ENCODE measurements at places on chromosomes 7 and 10.

DNA sequence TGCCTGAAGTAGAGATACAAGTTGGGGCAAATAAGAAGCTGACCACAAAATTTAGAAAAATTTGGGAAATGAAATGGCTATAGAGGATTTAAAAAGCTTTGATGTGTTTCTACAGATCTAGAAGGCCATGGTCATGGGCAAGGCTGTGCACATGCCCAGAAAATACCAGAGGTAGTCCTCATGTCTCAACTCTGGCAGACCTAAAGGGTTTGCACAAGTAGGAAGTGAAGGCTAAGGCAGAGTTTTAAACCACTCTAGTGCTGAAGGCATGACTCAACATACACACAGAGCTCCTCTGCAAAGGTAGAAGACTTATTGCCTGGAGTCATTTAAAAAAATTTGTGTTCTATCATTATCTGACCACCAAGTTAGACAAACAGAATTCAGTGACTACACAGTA, 364.6 kb downstream of the CCSER2 start:
- no peak for DNase-seq

DNA sequence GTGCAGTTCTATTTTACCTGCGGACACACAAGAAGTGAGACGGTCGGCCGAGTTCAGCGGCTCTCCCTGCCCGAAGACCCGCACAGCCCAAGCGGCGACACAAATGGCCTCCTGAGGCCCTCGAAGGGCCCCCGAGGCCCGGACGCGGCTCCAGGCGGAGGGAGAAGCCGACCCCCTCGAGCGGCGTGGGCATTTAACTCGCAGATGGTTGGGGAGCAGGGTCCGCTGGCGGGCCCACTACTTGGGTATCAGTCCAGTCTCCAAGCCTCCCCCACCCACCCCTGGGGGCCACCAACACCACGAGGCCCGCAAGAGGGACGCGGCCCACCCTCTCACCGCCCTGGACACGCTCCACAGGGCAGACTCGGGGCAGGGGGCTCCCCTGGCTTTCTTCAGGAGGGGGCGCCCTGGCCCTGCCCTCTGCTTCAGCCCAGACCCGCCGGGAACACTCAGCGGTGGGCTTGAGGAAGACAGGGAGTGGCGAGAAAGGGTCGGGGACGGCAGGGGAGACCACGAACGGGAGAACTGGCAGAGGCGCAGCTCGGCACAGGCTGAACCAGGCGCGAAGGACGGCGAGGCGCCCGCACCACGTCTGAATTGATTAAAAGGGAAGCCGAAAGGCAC, 1.7 kb downstream of the IGF2BP3 start:
- DNase-seq: no peak

DNA sequence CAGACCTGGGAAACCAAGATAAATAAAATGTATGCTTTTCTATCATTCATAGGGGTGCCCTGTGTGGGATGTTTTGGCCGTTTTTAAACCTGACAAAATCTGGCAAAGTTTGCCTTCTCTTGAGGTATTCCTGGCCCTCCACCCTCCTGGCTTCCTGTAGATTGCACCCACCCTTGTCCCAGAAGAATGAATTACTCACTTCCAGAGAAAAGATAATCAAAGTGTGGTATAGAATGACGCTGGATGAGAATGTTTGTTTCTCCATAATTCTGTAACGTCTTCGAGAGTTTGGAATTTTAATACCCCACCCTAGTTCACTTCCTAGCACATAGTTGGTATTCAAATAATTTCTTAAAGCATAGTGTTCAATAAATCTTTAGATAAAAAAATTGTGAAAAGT, 519.7 kb upstream of the PFKP start:
- no peak for DNase-seq

DNA sequence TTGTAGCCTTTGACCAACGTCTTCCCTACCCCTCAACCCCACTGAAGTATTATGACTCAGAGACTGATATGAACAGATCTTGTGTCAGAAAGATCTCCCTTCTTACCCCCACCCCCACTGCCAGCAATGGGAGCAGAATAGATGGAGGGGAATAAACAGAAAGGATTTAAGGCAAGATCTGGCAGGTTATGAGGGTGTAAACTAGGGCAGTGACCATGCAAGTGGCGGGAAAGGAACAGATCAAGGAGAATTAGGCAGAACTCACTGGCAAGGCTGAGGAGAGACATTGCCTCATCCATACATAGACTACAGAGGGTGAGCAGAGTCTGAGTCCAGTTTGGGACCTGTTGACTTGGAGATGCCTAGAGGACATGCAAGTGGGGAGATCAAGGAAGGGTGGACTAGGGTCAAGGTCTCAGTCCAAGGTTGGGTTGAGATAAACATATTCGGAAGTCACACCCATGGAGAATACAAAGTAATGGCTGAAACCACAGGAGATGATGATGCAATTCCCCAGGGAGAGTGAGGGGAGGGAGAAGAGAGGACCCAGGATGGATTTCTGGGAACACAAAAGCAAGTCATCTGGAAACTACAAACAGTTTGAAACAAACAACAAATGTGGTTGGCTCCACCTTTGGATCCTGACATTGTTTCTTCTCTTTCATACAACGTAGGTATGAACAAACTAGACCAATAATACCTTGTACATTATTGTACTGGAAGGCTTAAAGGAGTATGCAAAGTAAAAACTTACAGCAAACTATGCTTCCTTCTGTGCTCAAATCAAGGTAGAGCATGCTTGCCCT, 44.9 kb upstream of the IL6 start:
- DNase-seq: no peak

DNA sequence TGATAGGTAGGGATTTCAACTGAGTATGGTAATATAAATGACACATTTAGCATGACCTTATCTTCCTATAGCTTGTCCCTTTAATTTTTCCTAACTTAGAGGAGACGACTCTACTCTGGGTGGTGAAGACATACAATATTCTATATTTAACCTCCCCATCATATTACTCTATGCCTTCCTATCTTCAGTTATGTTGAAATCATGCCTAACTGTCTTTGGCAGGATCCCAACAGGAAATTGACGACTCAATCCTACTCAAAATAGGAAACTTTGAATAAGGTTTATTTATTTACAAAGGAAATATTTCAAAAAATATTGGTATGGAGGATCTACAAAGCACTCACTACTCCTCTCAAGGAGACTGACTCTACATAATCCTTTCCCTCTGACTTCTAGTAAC, 24.1 kb upstream of the SEMA3A start:
- DNase-seq: no peak

GRCh38 chr7:151251689-151252560, 3.4 kb upstream of the SMARCD3 start:
- no peak for DNase-seq

GRCh38 chr10:26737730-26738129, 40.2 kb downstream of the PDSS1 start:
- DNase-seq: peak; percentile 8

All from T-helper 2 cell (primary cell).